Iris pigment epithelial cell (primary cell): ENCODE measurements at places on chromosomes 16 and 17.

DNA sequence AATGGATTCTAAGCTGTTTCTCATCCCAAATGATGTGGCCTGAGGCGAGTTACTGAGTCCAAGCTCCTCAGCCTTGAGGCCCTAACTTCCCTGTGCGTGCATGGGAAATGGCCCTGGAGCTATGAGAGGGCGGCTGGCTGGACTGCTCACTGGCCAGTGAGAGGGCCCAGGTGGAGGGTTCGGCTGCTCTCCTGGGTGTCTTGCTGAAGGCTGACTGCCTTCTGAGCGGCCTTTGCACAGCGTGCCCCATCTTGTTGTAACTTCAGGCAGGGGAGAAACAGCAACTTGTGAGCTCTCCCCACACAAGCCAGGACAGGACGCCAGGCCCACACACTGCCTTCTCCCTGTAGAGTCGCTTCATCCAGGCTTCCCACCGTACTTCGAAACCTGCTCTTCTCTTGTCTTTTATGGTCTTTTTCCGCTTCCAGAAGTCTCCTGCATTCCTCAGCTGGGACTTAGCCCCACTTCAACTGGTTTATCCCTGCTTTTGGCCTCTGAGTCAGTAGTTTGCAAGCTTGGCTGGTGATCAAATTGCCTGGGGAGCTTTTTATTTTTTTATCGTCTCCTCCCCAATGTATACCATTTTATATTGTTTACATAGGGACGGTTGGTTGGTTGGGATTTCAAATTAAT is 13.3 kb downstream of the CDH3 start:
- peak; percentile 70 for DNase-seq

DNA sequence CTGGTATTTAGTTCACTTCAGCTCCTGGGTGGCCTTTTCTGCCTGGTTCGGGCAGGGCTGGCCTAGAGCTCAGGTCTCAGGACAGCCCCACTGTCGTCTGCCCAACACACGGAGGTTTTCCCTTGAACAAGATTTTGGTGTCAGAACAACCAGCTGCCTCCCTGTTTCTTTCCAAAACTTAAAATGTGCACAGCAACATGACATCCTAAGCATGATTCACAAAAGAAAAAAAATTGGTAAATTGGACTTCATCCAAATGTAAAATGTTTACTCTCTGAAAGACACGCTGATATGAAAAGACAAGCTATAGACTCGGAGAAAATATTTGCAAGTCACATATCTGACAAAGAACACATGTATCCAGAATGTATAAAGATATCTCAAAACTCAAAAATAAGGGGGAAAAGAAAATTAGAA is 197.8 kb upstream of the CHMP6 start:
- peak; percentile 65 for DNase-seq

DNA sequence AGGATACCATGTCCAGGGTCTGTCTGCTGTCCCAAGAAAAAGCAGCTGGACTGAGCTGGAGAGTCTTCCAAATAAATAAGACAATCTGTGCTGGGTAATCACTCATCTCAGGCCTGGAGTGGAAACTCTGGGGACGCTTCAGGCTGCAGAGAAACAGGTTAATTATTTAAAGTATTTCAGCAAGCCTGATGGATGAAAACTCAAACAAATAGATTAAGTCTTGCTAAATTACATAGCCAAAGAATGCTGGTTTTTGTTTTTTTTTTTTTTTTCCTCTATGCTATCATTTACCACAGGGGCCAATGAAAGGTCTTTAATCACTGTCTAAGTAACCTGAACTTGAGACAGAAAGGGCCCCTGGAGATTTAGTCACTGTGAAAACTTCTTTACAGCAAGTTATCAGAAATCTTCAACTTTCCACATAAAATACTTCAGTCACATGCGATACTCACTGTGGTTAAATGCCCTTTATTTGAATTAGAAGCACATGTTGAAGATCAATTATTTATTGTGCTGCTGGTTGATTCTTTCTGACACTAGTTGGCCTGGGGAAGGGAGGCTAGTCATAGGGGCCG is 31.0 kb upstream of the KCNJ2 start:
- peak; percentile 84 for DNase-seq

- DNase-seq: no peak
These were observed 5.0 kb downstream of the EARS2 start for GRCh38 chr16:23552161-23552560.

- DNase-seq: no peak
These were observed 59.9 kb downstream of the WNT3 start for GRCh38 chr17:46758614-46759013.
